ENCODE measurements at places on chromosomes 13 and 19.
A peak's percentile ranks its signal among the peaks of the same experiment; 100 is the strongest.

DNA sequence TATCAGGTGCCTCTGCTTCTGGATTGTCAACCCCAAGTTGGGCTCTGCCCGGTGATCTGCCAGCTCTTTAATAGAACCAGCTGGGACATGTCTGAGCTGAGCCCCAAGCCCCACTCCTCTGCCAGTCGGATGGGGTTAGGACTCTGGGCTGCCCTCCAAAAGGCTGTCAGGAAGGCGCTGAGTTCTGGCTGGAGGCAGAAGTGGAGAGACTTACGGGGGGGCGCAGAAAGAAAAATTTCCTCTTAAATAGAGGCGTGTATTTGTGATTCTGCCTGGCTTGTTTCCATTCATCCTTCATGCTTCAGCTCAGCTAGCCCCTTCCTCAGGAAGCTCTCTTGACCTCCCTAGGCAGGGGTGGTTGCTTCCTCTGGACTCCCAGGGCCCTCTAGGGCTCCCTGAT is 985 bp upstream of the KCNK6 start:
- no peak for DNase-seq

DNA sequence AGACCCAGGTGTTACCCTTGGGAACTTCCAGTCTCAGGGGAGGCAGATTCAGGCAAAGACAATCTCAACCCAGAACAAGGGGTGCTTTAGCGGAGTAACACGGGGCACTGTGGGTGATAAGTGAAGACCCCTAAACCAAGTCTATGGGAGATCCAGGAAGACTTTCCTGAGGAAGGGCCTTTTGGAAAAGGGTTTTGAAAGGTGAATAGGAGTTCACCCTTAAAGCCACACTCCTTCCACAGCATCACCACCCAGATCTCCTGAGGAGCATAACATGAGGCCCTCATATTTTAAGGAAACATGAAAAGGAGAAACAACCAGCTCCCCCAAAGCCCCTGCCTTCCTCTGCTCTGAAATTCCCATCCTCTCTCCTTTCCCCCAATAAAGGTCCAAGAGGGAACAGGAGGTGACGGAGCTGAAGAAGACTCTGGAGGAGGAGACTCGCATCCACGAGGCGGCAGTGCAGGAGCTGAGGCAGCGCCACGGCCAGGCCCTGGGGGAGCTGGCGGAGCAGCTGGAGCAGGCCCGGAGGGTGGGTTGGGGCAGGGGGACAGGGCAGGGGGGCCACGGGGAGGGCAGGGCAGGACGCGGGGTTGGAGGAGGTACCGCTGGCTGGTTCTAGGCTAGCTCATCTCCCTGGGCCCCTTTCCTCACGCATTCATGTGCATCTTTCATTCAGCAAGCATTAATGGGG is 52.7 kb downstream of the KCNC3 start:
- no peak for DNase-seq

- DNase-seq = no peak
Measured at GRCh38 chr19:21491146-21491545, 14.3 kb upstream of the ZNF429 start.

GRCh38 chr19:45952686-45953505 is 20.8 kb downstream of the NOVA2 start:
- peak; percentile 8 for DNase-seq

GRCh38 chr19:48598996-48599700 is 7.4 kb upstream of the SPACA4 start:
- no peak for DNase-seq

DNA sequence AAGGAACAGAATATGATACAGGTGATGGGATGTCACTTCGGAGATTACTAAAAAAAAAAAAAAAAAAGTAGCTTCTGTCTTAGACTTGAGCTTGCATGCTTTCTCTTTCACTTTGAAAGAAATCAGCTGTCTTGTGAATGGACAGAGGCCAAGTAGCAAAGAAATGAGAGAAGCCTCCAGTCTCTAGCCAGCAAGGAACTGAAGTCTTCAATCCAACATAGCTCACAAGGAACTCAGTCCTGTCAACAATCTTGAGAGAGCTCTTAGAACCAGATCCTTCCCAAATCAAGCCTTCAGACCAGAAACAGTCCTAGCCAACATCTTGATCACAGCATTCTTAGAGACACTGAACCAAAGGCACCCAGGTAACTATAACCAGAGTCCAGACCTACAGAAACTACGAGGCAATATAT is 7.7 kb downstream of the N4BP2L2 start:
- peak; percentile 41 for DNase-seq

DNA sequence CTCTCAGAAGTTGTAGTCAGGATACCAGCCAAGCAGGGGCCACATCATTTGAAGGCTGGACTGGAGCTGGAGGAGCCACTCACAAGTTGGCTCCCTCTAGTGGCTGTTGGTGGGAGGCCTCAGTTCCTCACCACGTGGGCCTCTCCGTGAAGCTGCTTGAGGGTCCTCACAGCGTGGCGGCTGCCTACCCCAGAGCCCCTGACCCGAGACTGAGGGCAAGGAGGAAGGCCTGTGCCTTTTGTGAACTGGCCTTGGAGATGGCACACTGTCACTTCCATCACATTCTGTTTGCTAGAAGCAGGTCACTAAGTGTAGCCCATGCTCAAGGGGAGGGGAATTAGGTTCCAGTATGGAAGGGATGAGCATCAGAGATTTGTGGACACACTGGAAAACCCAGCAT is 14.6 kb downstream of the GNA11 start:
- DNase-seq = no peak

DNA sequence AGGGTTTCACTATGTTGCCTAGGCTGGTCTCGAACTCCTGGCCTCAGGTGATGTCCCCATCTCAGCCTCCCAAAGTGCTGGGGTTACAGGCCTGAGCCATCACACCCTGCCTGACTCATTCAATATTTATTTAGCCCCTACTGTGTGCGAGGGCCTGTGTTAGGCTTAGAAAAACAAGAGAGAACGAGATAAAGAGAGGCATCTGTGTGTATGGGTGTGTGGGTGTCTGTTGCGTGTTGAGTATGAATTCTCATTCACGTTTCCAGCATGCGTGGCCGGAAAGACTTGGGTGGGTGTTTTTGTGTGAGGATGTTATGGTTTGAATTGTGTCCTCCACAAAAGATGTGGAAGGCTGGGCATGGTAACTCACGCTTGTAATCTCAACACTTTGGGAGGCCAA is 9.5 kb downstream of the GADD45B start:
- no peak for DNase-seq

DNA sequence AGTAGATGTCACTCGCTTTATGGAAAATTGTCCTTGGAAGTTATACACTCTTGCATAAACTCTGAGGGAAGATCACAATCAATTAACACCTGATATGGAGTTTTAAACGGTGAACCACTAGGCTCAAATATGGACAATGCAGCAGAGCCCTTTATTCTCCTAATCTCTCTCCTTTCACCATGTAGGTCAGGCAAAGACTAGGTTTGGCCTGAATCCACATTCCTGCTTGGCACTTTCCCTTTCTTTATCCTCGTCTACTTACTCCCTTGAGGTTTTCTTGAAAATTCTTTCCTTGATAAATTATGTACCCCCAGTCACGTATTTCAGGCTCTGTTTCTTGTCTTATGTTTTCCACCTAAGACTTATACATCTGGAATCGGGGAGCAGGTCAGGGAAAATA is 751.7 kb downstream of the DACH1 start:
- no peak for DNase-seq

DNA sequence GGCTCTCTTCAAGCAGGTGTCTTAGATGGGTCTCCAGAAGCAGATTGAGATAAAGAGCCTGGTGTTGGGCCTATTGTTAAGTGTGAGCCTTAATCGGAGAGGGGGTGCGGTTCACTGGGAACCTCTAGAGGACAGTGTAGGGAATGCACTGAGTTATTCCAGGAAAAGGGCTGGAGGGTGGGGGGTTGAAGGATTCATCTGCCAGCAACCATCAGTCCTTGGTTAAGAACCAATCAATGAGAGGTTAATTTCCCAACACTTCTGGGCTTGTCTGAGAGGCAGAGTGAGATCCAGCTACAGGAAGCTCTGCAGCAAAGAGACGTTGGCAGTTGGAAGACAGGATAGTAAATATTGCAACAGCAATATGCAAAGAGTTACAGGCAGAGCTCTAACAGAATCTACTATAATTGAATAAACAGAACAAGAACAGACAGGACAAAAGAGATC is 28.7 kb downstream of the CYP4F2 start:
- DNase-seq = no peak
